ENCODE measurements at places on chromosomes 2 and 18.
A peak's percentile ranks its signal among the peaks of the same experiment; 100 is the strongest.

DNA sequence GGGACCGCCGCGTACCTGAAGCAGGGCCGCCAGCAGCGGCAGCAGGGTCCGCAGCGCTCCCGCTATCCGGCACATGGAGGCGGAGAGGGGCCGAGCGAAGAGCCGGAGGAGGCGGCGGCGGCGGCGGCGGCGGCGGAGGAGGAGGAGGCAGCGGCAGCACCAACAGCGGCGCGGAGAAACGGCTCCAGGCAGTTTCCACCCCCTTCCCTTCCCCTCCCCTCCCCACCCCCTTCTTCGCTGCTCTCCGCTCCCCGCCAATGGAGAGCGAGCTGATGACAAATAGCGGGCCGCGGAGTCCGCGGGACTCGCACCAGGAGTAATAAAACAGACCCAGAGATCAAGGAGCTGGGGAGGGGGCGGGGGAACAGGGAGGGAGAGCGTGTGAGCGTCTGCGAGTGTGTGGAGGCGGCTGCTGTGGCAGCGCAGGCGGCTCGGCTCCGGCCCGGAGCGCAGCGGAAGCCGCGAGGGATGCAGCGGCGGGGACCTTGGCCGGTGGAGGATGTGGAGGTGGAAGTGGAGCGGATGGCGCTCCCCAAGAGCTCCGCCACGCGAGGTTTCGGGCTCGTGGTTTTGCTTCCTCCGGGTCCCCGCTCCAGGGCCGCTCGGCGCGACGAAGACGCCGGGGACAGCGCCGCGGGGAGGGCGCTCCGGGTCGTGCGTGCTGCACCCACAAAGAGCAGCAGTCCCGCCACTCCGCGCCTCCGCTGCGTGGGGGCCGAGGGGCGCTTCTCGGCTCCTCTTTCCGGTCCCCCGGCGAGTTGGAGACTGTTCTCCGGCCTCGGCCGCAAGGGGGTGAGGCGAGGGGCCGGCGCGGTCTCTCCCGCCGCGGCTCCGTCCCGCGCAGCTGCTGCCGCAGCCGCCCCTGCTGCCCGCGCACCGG lies at the start of gene CDH2:
Gene CDH2 (minus strand): TSS at position 183 of the 880 bp plus-strand sequence. CDS start 108 bp downstream, at position 75.
- peak; percentile 25 for DNase-seq

- DNase-seq, result peak; percentile 15
Measured at GRCh38 chr2:165793161-165793778, 777 bp downstream of the GALNT3 start.

DNA sequence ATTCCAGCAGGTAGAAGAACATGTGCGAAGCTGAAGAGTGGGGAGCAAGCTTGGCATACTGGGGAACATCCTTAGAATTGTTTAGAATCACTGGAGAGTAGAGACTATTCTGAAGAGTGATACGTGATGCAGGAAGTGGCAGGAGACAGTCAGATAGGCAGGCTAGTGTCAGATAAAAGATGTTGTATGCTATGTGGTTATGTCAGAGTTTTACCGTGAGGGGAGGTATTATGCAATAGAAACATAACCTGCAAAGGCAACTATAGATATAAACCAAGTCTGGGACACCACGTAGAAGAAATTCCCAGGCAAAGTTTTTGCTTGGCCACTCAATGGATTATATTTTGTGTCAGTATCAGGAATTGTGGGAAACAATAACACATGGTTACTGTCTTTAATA lies 62.0 kb upstream of the ZSWIM2 start:
- DNase-seq, result no peak

DNA sequence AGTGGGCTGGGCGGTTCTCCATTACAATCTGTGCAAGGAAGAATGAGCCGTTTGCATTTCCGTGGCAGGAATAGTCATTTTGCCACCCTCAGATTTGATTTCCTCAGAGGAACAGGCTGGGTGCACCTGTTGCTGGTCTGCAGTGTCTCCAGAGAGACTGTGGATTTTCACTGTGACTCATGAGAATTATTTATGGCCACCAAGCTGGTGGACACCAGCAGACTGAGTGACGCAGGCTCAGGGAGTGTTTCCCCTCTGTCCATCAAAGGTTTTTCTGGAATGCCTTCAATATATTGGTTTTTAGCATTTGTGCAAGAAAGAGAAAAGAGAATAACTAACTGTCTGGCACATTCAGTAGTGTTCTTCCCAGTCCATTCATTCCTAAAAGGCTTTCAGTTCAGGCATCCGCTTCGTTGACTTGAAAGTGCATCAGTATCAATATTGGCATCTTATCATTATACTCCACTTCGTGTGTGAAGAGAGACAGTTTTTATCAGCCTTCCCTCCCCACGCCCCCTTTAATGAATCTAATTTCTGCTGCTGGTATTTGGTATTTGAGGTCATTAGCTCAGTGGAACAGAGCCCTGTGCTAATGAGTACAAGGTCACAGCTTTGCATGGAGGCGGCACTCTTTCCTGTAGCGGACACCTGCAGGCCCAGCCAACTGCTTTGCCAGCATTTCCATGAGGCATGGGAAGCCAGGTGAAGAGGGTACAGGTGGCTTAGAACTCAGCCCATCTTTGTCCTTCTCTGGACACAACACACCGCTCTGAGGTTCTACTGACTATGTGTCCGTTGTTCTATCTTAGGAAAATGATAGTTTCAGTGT lies 39.9 kb downstream of the PRKCE start:
- no peak for DNase-seq

- DNase-seq, result no peak
Measured at GRCh38 chr2:44748-45341, 1.5 kb downstream of the FAM110C start.

- DNase-seq, result no peak
Measured at GRCh38 chr2:127698553-127699355, 2.5 kb upstream of the SFT2D3 start.

- DNase-seq, result no peak
Measured at GRCh38 chr18:13804305-13804704, 19.6 kb upstream of the MC5R start.

DNA sequence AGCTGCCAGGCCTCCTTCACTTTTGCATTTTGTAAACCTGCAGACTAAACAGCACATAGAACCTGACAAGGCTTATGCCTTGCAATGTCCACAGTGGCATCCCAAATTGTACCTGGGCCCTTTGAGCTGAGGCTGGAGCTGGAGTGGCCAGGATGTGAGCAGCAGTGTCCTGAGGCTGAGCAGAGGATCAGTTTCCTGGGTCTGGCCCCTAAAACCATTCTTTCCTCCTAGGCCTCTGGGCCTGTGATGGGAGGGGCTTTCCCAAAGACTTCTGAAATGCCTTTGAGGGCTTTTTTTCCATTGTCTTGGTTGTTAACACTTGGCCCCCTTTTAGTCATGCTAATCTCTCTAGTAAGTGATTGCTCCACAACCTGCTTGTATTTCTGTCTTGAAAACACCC lies 32.8 kb downstream of the FSIP2 start:
- DNase-seq, result peak; percentile 5

GRCh38 chr18:36850527-36851201 lies 21.7 kb downstream of the KIAA1328 start:
- no peak for DNase-seq

DNA sequence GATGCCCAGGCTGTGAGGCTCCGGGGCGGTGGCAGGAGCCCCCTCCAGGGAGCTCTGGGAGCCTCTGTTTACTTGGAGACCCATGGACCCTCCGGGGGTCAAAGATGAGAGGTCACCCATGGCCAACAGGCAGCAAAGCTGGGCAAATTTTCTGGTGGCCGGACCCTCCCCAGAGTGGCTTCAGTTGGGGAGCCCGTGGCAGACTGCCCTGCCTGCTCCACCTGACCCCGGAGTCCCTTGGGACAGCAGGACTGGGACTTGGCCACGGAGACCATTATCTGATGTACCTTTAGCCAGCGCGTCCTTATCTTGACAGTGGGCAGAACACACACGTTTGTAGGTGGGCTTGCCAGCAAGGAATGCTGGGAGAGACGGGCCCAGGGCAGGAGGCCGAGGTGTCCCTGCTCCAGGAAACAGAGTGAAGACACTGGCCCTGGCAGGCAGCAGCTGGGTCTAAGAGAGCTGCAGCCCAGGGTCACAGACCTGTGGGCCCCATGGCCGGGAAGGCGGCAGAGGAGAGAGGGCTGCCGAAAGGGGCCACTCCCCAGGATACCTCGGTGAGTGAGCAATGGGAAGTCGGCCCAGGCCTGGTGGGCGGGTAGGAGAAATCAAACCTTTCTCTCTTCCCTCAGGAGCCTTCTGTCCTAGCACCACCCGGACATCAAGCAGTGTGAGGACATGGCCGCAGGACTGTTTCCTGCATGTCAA lies at the start of the genes ABCG5 and ABCG8:
Gene ABCG5 (minus strand): TSS at position 280 of the 708 bp plus-strand sequence. CDS start 160 bp downstream, at position 120.
Gene ABCG8 (plus strand): TSS at position 412 of the 708 bp plus-strand sequence. CDS start 83 bp downstream, at position 495.
- no peak for DNase-seq

DNA sequence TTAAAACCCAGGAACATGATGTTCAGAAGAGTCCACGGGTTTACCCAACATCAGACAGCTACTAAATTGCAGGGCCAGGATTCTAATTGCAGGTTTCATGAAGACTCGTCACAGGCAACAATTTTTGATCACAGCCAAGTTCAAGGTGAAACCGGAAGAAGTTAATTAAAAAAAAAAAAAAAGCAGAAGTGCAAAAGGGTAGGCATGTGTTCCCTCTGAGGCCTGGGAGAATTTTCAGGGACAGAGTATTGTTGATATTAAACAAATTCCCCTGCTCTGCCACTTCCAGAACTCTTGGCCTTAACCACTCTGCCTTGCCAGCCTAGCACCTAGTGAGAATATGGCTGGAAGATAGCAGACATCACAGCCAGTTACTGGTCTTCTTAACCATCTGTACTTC lies 99.4 kb upstream of the TRIB2 start:
- no peak for DNase-seq

DNA sequence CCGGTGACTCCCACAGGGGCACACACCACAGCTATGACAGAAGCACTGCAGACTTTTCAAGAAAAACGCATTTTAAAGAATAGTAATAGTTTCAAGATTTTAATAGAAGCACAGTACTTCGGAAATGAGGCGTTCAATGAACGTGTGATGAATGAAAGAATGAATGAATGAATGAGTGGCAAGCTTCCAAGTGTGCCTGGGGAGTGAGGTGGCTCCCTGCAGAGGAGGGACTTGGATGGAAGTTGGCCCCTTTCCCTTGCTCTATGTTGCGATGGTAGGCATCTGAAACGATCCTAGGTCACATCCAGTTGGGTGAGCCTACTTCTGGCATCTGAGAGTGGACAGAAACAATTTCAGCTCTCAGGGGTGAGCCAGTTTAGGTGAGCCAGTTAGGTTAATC lies 65.6 kb downstream of the NCKAP5 start:
- no peak for DNase-seq

GRCh38 chr2:100944617-100945432 lies 57.3 kb upstream of the RPL31 start:
- no peak for DNase-seq

DNA sequence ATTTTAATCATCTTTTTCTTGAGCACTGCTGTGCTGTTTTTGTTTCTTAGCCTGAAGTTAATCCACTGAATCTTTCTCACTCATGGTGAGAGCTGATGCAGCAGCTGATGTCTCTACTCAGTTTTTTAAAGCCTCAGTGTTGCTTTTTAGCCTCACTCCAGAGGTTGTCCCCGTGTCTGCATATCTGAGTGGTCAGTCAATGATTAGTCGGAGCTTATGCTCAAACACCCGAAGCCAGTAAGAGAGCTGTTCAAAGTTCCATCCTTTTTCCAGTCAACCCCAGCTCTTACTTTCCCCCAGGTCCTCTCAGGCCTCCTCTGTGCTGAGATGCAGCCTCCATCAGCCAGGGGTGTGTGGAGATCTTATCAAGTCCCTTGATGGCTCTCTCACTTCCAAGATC lies 81.1 kb downstream of the MBOAT2 start:
- no peak for DNase-seq

DNA sequence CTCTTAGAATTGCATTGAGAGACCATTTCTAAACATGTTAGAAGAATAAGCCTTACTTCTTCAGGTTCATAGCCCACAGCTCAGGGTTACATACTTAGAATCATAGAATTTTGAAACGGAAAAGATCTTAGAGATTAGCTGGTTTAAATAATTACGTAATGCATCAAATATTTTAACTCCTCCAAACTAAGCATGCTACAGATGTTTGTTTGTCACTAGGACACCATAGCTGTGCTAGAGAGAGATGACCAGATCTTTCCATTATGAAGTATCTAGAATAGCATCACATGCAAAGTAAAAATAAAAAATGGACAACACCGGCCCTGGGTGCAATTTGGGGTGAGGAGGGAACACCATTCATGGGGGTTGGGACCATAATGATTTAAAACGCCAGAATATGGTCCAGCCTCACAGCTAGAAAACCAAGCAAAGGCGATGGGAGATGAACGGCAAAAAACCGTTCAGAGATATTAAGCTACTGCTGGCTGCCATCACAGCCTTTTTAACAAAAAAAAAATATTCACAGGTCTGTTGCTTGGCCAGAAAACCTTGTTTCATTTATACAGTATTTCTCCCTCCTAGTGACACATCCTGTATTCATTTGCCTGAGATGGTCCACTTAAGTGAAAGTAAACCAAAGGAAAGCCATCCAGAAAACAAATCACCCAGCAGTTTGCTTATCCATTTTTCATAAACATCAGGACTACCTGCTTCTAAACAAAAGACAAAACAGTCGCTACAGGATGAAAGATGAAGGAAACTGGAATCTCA lies 94.2 kb downstream of the EPHA4 start:
- DNase-seq, result no peak

GRCh38 chr18:48490641-48491293 lies 48.1 kb upstream of the CTIF start:
- no peak for DNase-seq

DNA sequence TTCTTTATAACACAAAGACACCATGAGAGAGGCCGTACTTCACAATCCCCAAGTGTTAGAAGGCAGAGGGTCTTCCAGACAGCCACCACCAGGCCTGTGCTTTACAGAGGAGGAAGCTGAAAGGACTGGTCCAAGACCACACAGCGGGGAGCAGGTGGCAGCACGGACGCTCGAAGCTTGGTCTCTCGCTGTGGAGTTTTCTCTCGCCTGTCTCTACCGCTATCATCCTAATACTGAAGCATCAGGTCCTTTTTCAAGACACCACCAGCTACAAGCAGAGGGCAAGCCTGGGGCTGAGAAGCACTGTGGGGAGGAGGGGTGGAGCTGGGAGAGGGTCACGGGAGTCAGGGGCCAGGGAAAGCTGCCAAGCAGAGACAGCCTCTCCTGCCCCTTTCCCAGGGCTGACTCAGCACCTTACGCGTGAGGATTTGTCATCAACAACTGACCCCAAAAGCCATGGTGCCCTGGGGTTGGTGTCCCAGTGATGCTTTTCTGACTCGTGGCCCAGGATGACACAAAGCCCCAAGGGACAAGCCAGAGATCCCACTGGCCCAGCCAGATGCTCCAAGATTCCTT lies 31.9 kb upstream of the FOSL2 start:
- peak; percentile 55 for DNase-seq

DNA sequence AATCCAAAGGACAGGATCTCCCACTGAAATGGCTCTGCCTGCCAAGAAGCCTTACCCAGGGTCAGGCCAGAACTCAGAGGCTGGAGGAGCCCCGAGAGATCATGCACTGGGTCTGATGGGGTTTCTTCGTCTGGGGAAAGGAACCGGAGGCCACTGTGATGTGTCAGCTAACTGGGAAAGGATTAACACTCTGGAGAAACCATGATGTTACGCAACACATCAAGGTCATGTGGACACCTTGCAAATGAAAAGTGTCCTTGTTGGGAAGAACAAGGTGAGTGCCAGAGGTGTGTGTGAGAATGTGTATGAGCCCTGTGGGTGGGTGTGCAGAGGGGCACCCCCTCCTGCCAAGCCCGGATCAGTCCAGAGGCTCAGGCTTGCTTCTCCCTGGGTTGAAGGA lies 86.9 kb downstream of the CRACDL start:
- DNase-seq, result no peak
